T-helper 1 cell (primary cell): ENCODE measurements at places on chromosomes 7 and 10.

- no peak for DNase-seq
Measured at GRCh38 chr7:15399441-15399840, 162.4 kb downstream of the AGMO start.

DNA sequence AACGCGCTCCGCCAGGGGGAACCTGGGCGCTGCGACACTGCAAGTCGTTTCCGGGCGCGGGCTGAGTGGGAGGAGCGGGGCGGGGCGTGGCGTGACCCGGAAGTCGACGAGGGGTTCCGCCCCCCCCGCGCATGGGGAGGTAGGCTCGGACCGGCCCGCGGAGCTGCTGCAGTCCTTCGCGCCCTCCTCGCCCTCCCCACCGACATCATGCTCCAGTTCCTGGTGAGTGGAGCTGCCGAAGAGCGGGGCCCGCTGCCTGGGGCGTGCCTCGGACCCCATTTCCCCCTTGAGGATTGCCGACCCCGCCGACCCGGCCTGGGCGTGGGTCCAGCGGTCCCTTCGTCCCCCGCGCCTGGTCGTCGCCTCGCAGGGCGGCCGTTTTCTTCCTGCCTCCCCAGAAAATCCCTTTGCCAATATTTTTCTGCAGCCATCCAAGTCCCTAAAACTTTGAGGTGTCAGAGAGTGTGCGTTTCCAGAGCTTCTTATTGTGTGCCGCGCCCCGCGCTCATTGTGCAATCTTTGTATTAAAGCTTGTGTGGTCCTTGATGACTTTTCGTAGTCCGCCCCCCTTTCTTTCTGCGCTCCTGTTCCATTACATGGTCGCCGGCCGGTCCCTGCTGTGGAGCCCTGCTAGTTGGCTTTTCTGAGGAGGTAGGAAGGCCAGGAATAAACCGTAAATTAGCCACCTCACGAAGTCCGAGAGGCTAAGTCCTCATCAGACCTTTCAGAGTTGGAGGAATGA lies at the start of gene STMP1:
STMP1 (plus strand) TSS at position 142 of the 742 bp plus-strand sequence.
- peak; percentile 93 for DNase-seq

- DNase-seq: no peak
Measured at GRCh38 chr10:93384006-93384405, 98.1 kb downstream of the MYOF start.

- DNase-seq: no peak
Measured at GRCh38 chr7:140035400-140036223, 27.1 kb downstream of the PARP12 start.
